Anterior cingulate cortex (tissue), 58 donors: ENCODE measurements at places on chromosomes 2 and 18.

- peak; percentile 72 for DNase-seq
Measured at GRCh38 chr2:25276569-25277465, 64.9 kb downstream of the DNMT3A start.

GRCh38 chr2:149156971-149157740, 118.7 kb downstream of the LYPD6B start:
- no peak for DNase-seq

- DNase-seq = no peak
Measured at GRCh38 chr2:70920367-70920715, 15.4 kb upstream of the ATP6V1B1 start.

- no peak for DNase-seq
Measured at GRCh38 chr18:980586-980985, 75.9 kb downstream of the ADCYAP1 start.

GRCh38 chr2:74286725-74287124, 56.5 kb downstream of the SLC4A5 start:
- no peak for DNase-seq

GRCh38 chr2:138373993-138374408, 127.6 kb upstream of the SPOPL start:
- DNase-seq = no peak

GRCh38 chr2:150812664-150813367, 325.3 kb upstream of the RND3 start:
- DNase-seq = no peak

DNA sequence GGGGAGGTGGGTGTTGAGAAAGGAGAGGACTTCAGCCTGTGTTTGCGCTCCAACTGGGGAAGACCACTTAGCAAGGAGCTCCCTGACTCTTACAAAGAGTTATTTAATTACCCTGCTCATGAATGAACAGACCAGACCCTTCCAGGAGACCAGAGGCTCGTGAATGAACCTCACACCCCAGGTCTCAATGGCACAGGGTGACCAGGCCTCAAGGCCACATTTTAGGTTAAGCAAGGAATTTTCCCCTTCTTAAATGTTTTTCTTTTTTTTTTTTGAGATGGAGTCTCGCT, 25.3 kb downstream of the SMAD7 start:
- no peak for DNase-seq

DNA sequence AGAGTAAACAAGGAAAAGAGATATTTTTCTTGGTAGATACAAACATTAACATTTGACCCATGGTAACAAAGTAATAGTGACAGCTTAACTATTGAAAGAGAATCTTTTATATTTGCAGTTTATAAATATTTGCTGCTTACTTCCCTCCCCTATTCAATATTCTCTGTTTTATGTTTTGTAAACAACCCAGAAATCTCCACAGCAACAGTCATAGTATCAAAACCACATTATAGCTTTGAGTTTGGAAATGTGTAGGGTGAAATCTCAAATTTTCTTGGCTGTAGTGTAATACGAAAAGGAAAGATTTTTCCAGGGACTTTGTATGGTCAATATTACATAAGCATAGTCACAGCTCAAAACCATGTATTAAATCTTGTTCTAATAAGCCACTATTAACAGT, 511.2 kb downstream of the METTL4 start:
- DNase-seq = no peak

GRCh38 chr2:105788670-105789290, 44.1 kb downstream of the NCK2 start:
- DNase-seq = no peak

DNA sequence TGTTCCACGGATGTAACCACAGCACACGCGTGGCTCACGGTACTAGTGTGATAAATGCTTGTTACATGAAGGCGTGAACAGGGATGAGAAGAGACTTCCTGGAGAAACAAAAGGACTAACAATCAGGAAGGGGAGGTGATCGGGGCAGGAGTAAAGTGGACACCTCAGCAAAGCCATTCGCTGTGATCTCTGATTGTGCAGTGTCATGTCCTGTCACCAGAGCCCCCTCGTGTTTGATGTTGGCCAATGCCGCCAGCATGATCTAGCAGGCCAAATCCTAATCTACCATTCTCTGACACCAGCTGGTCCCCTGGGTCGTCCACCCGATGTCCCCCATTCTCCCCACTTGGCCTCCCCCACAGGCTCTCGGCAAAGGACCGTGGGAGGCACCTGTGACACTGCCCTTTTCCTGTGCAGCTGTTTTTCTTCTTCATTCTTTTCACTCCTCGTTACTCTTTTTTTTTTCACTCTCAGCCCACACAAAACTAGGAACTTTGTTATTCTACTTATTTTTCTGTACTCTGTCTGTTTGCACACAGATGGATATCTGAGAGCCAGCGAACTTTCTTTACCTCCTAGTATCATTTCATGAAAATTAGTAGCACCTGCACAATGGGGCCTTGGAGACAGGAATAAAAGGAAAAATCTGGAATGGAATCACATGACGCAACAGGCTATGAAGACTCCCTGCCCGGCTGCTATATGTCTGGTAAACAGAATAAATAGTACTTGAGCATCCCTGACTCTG, 146.8 kb downstream of the TGIF1 start:
- peak; percentile 71 for DNase-seq

- DNase-seq = no peak
Measured at GRCh38 chr18:22694954-22695353, 238.2 kb upstream of the RBBP8 start.

DNA sequence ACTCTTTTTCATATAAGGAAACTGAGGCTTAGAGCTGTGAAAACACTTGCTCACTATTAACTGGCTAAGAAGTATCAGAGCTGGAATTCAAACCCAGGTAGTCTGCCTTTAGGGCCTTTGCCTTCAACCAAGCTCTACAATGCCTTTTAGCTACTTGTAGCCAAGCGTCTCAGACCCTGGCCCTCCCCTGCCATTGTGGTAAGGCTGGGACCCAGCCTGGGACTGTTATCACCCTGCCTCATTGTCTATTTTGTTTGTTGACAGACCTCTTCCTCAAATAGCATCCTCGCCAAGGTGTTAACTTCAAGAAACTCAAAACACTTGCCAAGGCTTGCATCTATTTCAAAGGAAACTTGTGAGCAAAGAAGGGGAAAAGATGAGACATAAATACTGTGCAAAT, 76.7 kb upstream of the CD28 start:
- DNase-seq = no peak

DNA sequence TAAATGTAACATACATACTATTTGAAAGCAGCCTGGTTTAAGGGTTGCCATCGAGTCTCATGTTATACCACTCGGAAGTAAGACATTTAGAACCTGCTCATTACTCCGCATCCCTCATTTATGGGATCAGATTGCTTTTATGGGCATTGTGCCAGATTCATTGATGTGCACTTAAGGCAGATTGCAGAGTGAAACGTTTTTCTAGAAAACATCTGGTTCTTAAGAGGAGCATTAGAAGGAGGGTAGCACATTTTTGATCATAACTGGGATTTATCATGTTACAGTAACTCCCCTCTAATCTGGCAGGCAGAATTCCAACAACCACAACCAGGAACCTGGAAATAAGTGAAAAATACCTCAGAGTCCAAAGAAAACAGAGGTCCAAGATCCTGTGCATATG, 74.2 kb upstream of the GALNT3 start:
- no peak for DNase-seq

DNA sequence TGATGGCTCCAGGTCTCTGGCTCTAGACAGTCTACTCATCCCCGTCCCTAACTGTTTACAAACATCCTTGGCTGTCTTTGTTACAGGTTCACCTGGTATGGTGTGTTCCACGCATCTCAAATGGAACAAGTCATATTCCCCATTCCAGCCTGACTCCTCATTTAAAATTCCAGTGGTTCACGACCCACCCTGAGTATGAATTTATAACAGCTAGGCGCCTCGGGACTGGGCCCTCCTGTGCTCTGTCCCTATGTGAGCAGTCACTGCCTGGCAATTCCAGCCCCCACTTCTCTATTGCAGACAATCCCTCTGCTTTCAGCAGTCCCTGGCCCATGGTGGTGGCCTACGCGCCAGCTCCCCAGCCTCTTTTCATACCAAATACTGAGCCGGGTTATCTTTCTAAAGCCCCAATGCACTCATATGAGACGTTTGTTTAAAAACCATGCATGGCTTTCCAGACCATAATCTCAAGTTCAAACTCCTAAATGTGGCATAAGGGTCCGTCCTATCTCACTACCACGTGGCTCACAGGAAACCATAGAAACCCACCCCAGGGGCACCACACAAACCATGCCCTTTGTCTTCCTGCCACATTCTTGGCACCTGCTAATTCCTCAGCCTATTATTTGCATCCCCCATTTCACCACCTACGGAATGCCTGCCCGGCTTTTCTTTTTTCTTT, 1.6 kb downstream of the SERPINB8 start:
- no peak for DNase-seq

GRCh38 chr2:138503087-138503442, 1.5 kb downstream of the SPOPL start:
- DNase-seq = no peak

DNA sequence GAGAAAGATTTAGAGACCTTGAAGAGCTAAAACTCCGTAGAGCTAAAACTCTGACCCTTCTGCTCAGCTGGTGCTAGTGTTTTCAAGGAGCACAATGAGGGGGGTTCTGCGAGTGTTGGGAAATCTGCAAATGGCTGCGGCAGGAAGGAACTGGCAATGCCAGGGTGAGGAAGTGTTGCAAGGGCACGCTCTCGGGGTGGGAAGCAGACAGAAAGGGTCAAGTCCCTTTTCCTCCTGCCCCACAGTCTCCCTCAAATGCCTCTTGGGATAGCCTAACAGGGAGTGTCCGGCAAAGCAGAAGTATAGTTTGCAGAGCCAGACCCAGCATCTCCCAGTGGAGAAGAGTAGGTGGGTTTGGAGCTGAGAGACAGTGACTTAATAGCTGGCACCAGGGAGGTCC, 60.5 kb downstream of the NCAPH start:
- DNase-seq = no peak

DNA sequence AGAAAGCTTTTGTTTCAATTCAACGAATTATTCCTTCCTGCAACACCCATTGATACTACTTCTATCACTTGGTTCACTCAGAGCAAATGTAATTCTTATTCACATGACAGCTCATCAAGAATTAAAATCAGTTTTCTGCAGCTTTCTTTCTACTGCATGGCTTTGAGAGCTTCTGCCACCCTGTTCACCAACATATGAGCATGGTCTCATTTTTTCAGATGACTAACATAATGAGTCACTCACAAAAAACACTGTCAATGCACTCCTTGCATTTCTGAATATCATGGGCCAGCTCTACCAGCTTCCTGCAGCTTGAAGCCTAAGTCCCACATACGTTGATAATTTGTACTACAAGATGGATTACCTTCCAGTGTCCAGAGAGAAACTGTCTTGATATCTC, 342.9 kb downstream of the LRATD1 start:
- no peak for DNase-seq

DNA sequence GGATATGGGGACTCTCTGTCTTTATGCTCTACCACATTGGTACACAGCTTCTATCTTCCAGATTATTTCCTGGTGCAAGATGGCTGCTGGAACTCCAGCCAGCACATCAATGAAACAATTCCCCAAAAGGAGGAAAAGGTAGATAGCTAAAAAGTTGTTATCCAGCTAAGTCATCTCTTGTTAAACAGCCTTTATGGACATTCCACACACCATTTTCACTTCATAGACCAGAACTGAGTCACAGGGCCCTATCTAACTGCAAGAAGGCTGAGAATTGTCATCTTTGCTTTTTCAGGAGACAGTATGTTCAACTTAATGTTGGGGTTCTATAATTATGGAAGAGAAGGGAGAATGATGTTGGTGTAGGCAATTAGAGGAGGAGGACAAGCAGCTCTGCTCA, 133.3 kb upstream of the NOSTRIN start:
- DNase-seq = no peak

GRCh38 chr2:174340400-174341292, 5.9 kb downstream of the SP9 start:
- no peak for DNase-seq

GRCh38 chr2:220334871-220335590, 707.6 kb downstream of the SLC4A3 start:
- DNase-seq = no peak

DNA sequence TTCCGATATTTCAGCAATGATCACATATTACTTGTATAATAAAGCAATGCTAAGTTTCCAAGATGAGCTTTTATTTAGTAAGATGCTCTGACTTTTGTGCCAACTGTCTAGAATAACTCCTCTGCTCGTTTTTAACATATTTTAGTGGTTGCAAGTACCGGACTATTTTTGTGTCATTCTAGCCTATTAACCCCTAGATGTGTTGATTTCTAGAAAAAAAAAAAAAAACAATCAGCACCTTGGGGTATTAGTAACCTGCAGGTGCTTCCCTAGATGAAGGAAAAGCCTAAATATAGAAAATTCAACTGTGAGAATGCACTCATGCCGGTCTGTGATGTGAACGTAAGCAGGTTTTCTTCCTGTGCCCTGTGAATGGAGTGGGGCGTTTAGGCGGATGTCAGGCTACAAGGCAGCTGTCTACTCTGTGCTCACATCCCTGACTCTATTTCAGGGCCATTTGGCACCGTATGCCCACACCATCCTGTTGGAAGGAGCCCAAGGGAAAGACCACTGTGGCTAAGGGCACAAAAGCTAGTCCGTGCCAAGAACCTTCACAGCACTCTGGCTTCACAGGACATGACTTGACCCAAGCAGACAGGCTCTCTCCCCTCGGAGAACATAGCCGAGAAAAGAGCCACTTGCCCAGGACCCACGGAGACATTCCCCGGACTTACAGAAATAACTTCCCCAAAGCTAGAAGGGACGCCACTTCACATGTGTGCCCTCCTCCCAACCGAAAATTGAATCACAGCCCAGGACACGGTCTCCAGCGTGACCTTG, 60.9 kb upstream of the AGAP1 start:
- DNase-seq = no peak

DNA sequence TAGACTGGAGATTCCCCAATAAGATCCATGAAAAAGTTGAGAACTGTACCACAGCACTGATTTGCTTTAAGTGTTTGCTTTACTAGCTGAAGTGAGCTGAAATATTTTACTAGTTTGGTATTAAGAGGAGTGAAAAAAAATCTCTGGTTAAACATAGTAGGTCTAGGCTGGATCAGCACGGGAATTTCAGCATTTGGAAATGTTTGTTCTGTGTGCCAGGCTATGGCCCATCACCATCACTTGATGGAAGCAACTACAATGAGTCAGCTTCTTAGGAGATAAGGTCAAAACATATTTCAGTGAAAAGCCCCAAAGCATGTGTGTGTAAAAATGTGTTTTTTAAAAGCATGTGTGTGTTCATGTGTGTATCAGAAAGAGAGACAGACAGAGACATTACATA, 131.4 kb upstream of the DNMT3A start:
- DNase-seq = no peak

- no peak for DNase-seq
Measured at GRCh38 chr2:2926858-2927175, 450.8 kb downstream of the EIPR1 start.

- DNase-seq = no peak
Measured at GRCh38 chr2:187422282-187422681, 25.8 kb downstream of the CALCRL start.

DNA sequence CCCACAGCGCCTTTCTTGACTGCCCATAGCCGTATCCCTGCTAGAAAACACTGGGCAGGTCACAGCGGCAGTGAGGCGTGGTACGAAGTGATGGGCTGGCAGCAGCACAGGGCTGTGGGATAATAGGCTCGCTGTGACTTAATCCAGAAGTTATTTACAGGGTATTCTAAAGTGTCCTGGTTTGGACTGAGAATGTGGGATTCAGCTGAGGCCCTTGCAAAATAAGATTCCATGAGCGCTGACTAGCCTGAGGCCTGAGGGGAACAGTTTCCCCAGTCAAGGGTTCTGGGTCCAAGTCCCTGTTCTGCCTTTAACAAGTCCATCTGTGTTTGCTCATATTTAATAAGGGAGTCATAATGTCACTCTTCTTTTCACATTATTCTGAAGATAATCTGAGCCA, 34.6 kb downstream of the SETBP1 start:
- DNase-seq = no peak
